ENCODE measurements at places on chromosomes 12 and 14.

GRCh38 chr12:15253990-15254389 lies 32.8 kb upstream of the RERG start:
- DNase-seq = no peak

GRCh38 chr12:14772946-14773345 lies 30.3 kb downstream of the WBP11 start:
- no peak for DNase-seq

- no peak for DNase-seq
These were observed 26.5 kb upstream of the RIC8B start for GRCh38 chr12:106747973-106748436.

DNA sequence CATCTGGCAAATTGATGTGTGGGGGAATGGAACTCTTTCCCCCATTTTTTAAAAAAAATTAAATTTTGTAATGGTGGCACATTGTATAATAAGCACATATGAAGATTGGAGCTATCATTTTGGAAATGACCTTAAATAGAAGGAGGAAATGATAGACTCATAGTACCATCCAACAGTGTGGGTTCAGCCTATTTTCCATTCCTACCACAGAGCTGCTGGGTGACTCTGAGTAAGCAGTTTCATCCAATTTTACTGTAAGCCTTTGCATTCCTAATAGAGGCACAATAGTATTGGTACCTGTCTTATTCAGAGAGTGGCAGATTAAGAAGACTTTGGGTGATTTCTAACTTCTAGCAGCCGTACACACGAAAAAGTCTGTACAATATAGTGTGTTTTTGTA lies 304.5 kb downstream of the RAD51B start:
- DNase-seq = no peak

- DNase-seq = no peak
These were observed 2.6 kb downstream of the TMEM132D start for GRCh38 chr12:129901254-129901653.

DNA sequence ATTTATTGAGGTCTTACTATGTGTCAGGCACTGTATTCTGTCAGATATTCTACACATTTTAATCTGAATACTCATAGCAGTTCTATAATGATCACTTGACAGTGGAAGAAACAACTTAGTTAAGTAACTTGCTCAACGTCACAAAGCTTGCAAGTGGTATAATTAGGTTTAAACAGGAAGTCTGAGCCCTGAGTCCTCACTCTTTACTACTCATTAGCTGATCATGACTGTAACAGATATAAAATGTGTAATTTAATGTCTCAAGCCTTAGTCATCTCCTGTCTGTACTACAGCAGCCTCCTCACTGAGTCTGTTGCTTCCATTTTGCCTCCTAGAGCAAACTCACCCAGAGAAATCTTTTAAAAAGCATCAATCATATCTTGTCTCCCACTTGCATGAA lies 38.9 kb downstream of the PPP4R4 start:
- no peak for DNase-seq

GRCh38 chr14:89140326-89140725 lies 276.7 kb downstream of the FOXN3 start:
- no peak for DNase-seq

GRCh38 chr12:26746121-26746714 lies 86.8 kb downstream of the ITPR2 start:
- no peak for DNase-seq

DNA sequence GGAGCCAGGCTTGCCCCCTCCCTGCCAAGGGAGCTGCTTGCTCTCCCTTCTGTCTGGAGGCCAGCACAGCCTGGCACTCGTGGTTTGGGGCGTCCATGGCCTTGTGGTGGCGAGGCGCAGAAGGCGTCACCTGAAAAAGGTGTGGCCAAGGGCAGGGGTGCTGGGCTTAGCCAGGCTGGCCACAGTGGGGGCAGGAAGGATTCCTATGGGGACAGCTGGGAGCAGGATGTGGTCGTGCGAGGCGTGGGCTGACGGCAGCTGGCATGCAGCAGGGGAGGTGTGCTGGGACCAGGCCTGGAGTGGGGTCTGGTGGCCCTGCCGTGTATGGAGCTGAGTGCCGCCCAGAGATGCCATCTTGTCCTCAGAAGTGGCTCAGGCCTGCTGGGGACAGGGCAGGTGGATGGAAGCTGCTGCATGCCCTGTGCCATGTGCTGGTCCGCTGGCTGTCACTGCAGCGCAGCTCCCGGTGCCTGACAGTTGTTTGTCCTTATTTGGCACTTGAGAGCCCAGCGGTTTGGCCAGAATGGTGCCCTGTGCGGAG lies 30.0 kb downstream of the SH2B3 start:
- no peak for DNase-seq

- DNase-seq = no peak
These were observed 148.5 kb downstream of the TMTC2 start for GRCh38 chr12:82835217-82835616.

GRCh38 chr12:120538281-120539156 lies 4.4 kb downstream of the RNF10 start:
- DNase-seq = no peak

- DNase-seq = no peak
These were observed 79.2 kb upstream of the BTG1 start for GRCh38 chr12:92224685-92225331.

GRCh38 chr12:8948701-8949341 lies 624 bp downstream of the M6PR start:
- DNase-seq = no peak

- DNase-seq = no peak
These were observed 35.3 kb downstream of the KDM2B start for GRCh38 chr12:121545480-121545879.

DNA sequence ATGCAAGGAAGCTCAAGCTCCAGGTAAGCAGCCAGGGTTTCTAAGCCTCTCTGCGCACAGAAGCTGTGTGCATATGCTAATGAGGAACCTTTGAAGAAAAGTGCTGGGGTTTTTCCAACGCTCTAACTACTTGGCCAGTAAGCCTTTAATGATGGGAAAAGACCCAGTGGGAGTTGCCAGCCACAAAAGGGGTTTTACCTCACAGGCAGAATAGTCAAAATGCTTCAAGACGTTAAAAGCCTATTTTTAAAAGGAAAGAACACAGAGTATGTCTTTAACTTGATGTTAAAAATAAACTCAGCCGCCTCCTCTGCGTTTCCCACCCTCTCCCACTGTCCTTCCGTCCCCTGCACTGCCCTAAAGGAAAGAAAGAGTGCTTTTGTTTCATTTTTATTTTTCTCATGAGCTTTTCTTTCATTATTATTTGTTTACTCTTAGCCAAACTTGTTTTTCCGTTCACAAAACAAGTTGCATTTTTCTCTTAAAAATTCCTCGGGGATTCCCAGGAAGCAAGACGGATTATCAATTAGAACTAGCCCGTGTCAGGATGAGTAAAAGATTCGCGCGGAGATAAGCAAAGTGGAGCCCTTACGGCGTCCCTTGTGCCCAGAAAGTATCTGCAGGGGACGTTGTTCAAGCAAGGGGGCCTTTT lies 209.8 kb upstream of the NUDT4 start:
- DNase-seq = no peak

DNA sequence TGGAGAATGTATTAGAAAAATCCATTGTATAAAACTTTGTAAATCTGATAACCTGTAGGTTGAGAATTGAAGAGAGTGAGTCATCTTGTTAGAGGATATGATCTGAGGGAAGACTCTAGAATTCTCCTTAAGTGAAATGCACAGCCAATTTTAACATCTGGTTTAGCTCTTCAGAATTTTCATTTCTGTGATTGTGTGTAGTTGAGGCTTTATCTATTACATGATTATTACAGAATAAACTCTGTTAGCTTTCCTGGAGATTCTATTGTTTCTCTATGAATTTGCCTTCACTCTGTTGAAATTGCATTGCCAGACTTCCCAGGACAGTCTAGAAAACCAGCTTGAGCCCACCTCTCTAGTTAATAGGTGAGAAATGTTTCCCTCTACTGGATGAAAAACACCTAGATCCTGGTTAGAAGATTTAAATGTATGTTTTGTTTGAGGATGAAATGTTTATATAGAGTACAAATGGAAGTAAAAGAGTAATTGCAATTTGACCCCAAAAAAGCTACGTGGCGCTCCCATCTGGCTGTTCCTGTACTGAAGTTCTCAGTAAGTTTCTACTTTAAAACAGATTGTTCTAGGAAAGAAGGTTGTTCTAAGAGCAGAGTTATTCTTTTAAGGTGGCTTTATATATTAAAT lies 2.9 kb downstream of the NUDT4 start:
- DNase-seq = no peak

DNA sequence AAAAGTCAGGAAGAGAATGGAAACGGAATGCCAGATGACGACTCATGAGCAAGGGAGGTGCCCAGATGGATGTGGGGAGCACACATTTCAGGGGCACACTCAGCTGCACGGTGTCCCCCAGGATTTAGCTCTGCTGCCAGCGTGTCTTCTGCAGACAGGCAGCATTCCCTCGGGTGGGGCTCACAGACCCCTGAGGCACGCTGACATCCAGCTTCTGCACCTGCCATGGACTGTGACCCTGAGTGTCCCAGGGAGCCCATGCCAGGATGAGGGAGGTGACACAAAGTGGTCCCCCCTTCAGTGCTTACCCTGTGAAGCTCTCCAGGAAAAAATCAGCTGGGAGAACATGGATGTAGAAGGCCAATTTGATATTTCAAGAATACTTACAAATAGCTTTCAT lies 84.2 kb downstream of the PIWIL1 start:
- no peak for DNase-seq

GRCh38 chr14:90850487-90850886 lies 34.3 kb upstream of the TTC7B start:
- no peak for DNase-seq

DNA sequence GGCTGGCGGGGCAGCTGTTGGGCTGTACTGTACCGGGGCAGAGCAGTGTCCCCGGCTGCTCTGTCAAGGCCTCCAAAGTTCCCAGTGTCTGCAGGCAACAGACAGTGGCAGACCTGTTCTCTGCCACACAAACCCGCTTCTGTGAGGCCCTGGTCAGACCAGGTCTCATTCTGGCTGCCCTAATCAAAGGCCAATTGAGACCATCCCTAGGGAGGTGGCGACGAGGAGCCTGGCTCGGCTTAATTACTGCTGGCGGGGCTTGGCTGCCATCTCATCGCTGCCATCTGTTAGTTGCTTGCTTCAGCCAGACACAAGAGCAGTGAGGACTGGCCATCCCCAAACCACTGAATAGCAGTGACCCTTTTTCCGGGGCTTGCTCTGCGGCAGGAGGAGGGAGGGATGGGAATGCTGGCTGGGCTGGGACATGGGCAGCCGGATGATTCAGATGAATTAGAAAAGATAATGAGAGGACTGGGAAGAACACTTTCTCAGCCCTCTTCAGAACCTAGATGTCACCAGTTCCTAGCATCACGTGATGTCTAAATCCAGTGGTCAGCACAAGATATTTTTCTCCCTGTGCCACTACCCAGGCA lies 24.5 kb downstream of the ERG28 start:
- no peak for DNase-seq

GRCh38 chr14:95292660-95293425 lies 26.9 kb downstream of the CLMN start:
- no peak for DNase-seq

DNA sequence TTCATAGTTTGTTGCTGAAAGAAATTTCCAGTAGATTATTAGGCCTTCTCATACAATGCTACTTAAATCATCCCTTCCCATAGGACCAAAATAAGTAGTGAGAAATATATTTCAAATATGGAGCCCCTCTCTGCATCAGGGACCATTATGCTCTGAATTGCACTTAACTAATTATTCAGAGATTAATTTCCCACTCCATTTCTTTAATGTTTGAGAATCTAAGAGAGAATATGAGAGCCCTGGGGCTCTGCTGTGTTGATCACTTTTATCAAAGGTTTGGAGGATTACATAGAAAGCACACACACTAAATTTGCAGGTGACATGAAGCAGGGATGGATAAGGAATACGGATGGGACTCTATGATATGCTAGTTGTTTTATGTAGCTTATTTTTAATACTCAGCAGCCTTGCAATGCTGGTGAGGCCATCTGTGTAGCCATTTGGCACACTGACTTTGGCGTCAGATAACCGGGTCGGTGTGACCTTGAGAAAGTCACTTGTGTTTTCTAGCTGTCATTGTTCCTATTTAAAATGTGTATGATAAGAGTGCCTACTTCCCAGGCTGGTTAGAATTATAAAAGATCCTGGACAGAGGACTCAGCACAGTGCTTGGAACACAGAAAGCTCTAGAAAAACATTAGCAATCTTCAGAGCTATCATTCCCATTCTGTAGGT lies 49.9 kb upstream of the FBXO21 start:
- no peak for DNase-seq

DNA sequence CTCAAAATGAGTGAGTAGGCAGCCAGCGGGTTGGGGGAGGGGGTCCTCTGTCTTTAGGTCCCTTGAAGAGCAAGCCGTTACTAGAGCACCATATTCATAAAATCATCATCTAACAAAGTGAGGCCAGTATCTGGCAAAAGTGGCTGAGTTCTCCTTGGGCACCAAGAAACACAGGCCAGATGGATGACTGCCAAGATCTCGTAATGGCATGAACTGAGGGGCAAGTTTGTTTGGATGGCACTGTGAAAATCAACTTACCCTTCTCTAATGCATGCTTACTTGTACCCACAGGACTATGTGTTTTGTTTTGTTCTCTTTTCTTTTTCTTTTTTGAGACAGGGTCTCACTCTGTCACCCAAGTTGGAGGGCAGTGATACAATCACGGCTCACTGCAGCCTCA lies 41.6 kb downstream of the GNPTAB start:
- no peak for DNase-seq

DNA sequence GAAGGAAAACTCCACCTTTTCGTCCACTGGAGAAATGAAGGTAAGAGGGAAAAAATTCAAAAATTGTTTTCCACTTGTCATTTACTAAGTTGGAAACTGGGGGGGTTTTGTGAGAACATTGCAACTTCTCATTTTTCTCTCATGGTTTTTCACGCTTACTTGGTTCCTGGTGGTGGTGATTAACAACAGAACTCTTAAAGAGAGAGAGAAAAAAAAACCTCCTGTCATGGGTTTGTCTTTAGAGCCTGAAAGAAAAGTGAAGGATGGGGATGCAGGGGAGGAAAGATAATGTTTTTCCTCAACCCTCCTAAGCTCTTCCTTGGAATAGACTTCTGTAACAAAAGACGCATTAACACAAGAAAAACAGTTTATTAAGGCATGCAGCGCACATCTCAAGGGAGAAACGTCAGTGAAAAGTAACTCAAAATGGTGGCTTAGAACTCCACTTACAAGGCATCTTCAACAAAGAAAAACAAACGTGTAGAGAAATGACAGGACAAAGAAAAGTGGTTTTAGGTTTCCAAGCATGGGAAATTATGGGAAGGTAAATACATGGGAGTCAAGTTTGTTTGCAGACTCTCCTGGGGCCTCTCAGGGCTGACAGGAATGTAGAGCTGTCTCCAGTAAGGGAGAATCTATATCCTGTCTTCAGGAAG lies 81.9 kb upstream of the ATF7IP start:
- DNase-seq = no peak

- DNase-seq = no peak
These were observed 15.1 kb downstream of the NAP1L1 start for GRCh38 chr12:76069339-76069738.

- no peak for DNase-seq
These were observed 108.0 kb downstream of the KITLG start for GRCh38 chr12:88472248-88472647.

- DNase-seq = no peak
These were observed 45.4 kb upstream of the TMED10 start for GRCh38 chr14:75221797-75222196.

Measured in stimulated activated CD8-positive, alpha-beta memory T cell treated with anti-CD3 and anti-CD28 coated beads, Interleukin-15, amount 100 ng/mL, for 1 hour (primary cell).